Kidney epithelial cell (primary cell): ENCODE measurements at places on chromosomes 13 and 19.

DNA sequence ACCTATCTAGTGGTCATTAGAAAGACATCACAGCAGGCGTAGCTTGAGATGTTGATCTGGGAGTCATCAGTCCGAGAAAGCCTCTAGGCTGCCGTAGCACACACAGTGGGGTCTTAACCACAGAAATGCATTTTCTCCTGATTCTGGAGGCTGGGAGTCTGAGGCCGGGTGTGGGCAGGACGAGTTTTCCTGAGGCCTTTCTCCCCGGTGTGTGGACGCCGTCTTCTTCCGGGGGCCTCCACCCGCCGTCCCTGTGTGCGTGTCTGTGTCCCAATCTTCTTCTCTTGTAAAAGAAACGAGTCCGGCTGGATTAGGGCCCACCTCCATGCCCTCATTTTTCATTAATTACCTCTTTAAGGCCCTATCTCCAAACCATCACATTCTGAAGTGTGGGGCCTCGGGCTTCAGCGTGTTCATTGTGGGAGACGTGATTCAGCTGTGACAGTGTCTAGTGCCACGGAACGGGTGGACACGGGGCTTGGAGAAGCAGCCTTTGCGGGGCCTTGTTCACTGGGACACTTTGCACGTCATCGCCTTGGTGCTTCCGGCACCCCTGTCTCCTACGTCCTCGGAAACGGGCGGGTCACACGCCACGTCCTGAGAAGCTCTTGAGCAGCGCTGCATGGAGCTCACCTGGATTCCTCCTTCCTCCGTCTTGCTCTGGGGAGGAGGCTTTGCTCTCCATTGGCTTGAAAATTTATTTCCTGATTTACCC is 208.9 kb upstream of the SOX1 start:
- no peak for DNase-seq

- DNase-seq, result no peak
Measured at GRCh38 chr13:23859904-23860303, 29.3 kb downstream of the MIPEP start.

DNA sequence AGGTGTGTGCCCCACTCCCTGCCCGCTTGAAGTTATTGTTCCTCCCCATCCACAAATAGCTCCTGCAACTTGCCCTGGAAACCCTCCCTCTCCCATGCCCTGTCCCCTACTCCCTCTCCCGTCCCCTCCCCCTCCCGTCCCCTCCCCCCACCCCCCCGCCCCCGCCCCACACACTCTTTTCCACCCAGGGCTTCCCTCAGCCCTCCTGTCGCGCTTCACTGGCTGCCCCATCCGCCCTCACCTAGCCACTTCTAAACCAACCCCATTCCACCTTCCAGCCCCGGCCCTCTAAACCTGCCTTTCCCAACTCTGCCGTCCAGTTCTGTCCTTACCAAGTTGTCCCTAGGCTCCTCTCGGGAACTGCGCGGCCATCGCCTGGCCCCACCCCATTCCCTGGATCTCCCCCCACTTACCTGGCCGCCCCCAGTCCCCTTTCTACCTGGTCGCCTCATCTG is 993 bp downstream of the RGL3 start:
- no peak for DNase-seq

DNA sequence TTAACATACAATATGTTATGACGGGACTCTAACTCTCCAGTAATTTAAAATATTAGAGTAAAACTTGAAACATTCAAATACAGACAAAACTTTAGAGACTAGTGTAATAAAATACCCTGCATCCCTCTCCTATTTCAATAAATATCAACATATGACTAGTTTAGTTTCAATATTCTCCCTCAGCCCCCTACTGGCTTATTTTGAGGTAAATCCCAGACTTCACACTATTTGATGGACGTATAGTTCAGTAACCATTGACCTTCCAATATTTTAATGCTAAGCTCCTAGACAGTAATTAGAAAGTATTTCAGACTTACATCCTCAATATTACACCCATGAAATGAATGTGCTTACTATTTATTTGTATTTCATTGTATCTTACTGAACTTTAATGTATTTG is 180.7 kb upstream of the STARD13 start:
- DNase-seq, result no peak

DNA sequence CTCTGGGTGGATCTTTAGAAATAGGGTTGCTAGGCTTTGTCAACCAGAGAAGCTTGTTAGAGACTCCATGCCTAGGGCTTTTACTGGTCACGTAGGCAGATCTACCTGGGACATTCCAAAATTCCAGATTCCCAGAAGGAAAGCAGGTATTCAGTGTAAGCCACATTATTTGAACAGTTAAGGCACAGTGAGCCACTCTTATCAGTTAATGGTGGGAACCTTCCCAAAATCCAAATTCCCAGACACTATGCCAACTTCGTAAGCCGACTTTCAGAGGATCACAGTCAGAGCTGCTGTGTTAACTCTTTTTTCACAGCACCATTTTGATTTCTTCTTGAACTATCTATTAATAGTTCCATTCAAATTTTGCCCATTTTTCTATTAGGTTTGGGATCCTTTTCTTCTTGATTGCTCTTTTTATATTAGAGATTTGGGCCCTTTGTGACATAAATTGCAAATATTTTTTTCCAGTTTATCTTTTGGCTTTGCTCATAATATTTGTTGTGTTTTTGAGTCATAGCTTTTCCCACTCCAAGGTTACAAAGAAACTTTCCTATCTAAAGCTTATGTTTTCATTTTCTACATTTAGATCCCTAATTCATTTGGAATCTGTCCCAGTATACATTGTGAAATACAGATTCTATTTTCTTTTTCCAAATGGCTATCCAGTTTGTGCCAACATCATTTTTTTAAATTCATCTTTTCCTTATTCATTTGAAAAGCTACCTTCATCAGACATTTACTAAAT is 77.3 kb downstream of the DHRS12 start:
- no peak for DNase-seq

DNA sequence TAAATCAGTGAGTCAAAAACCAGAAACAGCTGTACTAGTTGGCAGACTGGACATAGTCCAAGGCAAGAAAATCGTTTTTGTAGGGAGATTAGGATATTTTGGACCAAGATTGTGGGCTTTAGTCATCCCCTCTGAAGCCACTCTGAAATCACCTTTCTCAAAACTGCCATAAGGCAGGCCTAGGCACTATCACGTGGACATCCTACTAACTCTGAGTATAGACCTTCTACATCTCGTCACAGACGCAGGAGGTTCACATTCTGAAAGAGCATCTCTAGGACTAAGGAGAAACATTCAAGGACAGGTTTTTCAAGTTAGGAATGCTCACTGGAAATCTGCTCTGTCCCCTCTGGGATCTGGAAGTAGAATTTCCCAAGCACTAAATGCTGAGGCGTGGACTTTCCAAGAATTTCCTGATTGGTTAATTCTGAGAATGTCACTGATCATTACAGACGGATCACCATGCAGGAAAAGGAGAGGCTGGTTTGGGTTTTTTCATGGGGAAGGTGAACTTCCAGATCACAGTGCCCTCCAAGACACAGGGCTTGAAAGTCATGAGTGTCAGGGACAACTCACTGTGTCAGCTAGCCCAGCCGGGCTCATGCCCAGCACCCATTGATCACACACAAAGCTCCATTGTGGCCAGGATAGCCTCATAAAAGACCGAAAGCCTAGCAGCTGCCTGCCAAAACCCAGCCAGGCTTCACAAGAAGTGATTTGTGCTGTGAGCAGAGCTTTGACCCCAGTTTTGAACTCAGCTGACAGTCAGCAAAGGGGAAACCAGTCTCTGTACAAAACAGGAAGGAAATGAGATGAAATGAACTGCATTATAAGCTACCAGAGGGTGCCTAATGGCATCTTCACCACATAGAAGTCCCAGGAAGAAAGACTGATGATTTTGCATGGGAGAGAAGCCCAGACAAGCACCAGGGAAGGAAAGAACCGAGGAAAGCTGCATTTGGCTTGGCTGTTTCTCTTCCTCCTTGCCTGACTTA is 2.7 kb upstream of the RUBCNL start:
- DNase-seq, result peak; percentile 43

DNA sequence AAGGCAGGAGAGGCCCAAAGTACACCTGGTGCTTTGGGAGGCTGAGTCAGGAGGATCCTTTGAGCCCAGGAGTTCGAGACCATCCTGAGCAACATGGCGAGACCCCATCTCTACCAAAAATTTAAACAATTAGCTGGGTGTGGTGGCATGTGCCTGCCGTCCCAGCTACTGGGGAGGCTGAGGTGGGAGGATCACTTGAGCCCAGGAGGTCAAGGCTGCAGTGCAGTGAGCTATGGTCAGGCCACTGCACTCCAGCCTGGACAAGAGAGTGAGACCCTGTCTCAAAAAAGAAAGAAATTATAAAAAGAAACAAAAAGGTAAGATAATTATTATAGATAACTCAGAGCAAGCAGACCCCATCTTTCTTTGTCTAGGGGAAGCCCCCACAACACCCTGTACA is 1.9 kb downstream of the HOMER3 start:
- no peak for DNase-seq

- DNase-seq, result no peak
Measured at GRCh38 chr19:47448360-47448727, 23.3 kb downstream of the SLC8A2 start.

DNA sequence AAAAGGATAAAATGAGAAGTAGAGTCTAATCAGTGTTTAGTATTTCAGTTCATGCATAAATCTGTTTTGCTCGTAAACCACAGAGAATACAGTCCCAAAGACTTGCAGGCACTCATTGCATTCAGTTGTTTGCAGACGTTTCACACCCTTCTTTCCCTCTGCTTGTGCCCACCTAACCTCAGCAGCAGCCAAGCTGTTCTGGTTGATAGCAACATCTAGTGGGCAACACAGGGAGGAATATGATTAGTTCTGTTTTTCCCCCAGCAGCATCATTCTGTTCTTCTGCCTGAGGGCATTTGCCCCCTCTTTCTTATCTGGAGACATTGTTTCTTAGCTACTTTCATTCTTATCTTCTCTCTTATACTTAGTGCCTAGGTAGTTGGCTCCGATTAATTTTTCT is 135.6 kb downstream of the PAN3 start:
- no peak for DNase-seq

DNA sequence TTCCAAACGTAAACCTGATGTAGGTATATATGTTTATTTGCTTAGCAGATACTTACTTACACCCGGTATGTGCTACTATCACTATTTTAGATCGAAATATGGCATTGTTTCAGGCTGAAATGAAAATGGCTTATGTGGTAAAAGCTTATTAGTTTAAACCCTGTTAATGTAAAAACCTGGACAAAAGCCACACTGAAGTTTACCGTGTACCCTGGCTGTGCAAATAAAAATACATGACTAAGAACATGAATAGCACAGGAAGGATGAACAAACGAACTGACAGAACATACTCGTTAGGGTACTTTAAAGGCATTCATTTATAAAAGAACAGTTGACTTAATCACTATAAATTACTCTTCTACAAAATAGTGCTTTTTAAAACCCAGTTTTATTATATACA is 6.6 kb downstream of the CLDN10 start:
- DNase-seq, result no peak

DNA sequence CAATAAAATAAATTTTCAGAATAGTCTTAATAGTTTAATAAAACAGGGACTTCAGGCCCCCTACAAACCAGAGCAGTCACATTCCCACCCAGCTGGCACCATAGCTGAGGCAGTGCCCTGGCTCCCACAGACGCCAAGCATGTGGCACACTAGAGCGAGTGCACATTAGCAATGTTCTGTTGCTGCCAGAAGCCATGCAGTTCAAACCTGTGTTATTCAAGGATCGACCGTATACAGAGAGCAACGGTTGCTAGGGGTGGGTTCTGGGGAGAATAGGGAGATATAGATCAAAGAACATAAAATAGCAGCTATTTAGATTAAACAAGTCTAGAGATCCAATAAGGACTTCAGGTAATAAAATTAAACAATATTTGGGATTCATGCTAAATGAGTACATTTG is 419.3 kb upstream of the KLHL1 start:
- no peak for DNase-seq

DNA sequence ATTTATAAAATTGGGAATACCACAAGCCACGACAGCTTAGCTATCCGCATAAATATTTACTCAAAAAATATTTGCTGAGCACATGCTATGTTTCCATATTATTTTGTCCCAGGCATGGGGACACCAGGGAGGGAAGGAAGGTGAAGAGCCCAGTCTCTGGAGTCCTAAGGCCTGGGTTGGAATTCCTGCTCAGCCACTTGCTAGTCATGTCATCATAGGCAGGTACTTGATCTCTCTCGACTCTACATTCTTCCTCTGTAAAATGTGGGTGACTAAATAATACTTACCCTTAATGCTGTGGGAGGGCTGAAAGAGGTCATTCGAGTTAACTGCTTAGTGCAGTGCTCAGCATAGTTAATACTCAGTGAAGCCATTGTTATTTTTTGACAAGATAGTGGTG is 4.3 kb upstream of the RNASEH2B start:
- DNase-seq, result no peak

GRCh38 chr13:113411216-113412023 is 41.9 kb downstream of the ADPRHL1 start:
- peak; percentile 90 for DNase-seq
